Hindlimb muscle (tissue), 1 donor: ENCODE measurements at places on chromosomes 1 and 21.

DNA sequence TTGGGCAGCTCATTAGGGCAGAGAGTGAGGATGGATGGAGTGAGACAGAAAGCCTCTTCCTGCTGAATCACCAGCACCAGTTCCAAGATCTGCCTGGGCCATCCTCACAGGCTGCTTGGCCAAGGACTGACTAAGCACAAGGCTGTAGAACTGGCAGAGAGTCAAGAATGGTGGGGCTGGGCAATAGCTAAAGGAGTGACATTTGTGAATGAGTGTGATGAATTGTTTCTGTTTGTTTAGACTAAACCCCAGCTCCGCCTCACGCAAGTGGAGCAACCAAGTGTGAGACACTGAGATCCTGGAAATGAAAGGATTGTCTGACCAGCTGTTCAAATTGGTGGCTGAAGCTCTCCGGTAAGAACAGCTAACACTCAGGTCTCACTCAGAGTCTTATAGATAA is 38.6 kb downstream of the BRINP2 start:
- peak; percentile 9 for DNase-seq

GRCh38 chr1:41380979-41381691 is 19.9 kb downstream of the FOXO6 start:
- no peak for DNase-seq

GRCh38 chr21:35226328-35226727 is 177.2 kb upstream of the RUNX1 start:
- DNase-seq, result no peak

- DNase-seq, result no peak
Observed at GRCh38 chr21:45102391-45102932, 28.1 kb downstream of the ADARB1 start.

GRCh38 chr1:30012455-30013440 is 710.6 kb downstream of the MATN1 start:
- DNase-seq, result no peak

GRCh38 chr1:169326956-169327268 is 40.7 kb downstream of the NME7 start:
- no peak for DNase-seq

DNA sequence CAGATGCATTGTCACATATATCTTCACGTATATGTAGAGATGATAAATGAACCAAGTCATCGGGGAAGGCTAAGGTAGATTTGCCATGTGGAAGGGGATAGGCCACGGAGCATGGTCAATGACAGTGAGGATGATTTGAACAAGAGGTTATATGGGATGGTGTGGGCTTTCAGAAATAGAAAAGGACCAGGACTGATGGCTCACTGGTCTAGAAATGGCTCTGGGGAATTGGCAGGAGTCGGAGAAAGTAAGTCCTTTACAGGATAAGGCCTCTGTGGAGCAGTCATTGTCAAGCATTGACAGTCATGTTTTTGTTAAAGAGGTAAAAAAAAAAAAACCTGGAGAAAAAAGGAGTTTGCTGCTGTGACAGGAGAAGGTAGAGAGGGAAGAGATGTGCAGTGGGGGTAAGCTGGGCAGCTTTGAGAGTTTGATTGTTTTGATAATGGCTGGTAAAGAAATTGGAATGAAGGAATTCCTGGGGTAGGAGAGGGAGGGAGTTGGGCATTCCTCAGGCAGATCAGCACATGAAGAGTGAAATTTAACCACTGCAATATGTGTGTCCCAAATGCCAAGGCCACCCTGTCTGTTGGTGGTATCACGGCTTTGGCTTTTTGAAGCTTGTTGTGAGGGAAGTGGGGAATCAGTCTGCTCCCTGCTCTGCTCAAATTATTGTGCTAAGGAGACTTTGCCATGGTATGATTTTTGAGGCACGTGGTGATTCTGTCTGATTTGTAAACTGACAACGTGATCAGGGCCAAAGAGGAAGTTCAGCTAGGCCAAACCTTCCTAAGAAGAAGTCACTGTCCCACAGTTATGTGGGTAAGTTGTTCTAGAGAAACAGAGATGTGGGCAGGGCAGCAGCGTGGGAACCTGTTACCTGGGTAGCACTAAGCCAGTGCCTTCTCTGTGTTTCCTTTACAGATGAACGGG is 26.0 kb downstream of the MACF1 start:
- DNase-seq, result no peak

- DNase-seq, result no peak
Observed at GRCh38 chr1:196309386-196309785, 298.9 kb downstream of the KCNT2 start.

DNA sequence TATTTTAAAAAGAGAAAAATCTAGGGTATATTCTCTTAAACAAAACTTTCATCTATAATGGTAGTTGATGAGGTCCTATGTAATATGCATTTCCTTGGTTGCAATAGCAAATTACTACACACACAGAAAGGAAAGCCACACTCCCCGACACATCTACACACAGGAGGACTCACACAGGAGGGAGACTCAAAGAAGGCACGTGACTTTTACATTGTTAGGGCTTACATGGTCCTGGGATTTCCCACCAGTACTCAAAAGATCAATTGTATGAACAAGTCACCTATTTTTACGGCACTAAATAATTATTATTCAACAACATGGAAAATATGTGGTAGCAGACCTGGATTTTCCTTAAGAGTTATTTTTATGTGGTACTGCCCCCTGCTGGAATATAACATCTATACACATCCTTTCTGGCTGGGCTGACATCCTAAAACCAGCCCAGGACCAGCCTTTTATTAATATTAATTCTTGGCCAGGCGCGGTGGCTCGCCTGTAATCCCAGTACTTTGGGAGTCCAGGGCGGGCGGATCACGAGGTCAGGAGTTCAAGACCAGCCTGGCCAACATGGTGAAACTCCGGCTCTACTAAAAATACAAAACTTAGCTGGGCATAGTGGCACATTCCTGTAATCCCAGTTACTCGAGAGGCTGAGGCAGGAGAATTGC is 33.9 kb upstream of the LGALS8 start:
- DNase-seq, result peak; percentile 32

DNA sequence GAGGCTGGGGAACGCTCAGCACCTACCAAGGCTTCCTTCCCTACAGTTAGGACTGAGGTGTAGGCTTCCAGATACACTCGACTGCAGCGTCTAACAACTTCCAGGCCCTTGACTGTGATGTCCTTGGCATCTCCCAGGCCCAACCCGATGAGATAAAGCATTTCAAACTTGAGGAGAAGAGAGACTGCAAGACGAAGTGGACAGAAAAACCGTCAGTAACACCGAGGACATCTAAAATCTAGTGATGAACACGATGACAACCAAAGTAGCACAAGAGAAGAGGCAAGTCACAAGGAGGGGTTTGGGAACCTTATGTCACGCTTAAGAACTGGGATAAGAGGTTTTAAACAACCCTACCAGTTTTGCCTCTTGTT is 314 bp downstream of the DPH5 start:
- DNase-seq, result no peak

DNA sequence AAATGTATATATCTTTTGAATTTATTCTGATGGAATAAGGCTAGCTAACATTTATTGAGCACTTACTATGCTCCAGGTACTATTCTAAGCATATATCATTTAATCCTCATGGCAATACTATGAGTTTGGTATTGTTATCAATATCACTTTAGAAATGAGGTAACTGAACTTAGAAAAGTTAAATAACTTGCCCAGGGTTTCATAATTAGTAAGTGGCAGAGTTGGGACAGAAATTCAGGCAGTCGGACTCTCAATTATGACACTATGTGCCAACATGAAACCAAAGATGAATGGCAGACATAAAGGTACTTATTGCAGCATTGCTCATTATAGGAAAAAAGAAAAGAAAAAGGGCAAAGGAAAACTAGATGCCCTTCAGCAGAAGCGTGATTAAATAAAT is 48.2 kb downstream of the RAB3GAP2 start:
- DNase-seq, result no peak

DNA sequence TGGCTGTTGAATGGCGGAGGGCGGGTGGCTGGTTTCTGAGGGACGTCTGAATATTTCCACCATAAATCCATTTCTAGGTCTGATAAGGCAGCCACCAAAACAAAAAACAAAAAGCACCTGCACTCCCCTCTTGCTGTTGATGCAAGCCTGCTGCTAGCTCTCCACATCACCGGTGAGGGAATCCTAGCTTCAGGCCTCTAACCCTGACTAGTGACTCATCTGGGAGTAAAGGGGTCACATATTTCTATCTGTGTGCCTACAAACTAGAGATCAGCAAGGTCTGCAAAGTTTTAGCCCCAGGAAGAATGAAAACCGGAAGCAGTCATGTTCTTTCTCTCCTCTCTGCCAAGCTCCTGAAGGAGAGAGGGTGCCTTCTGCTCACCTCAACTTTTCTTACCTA is 10.3 kb upstream of the ERMAP start:
- DNase-seq, result no peak

GRCh38 chr1:16088996-16089395 is 15.5 kb upstream of the FAM131C start:
- DNase-seq, result no peak

GRCh38 chr1:6004412-6005123 is 12.3 kb upstream of the NPHP4 start:
- DNase-seq, result no peak

DNA sequence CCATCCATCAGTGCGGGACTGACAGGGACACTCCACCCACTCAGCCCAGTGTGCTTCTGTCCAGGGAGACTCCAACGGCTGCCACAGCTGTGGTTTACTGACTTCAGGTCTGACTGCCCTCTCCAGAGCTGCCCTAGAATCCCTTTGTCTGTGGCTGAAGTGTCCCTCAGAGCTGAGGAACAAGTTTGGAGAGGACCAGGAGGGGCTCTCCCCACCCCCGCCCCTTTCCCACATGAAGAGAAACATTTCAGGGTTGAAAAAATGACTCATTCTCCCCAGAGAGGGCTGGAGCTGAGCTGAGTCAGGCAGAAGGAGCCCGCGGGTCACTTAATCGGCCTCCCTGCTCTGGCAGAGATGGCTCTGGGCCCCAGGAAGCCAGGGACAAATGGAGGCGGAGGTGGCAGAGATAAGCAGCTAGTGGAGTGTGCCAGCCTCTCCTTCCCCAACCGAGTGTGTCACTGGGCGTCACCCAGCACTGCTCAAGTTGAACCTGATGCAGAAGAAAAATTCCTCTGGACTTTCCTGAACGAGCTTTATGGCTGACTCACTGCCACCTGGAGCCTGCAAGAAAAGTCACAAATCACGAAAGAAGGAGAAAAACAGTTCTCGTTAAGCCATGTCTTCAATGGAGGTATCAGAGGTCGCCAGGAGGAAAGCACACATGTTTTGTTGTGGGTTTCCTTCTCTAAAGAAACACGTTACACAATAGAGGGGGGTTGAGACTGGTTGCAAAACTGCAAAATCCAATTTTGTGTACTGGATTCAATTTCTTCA is 34.3 kb upstream of the ECE1 start:
- DNase-seq, result peak; percentile 72

DNA sequence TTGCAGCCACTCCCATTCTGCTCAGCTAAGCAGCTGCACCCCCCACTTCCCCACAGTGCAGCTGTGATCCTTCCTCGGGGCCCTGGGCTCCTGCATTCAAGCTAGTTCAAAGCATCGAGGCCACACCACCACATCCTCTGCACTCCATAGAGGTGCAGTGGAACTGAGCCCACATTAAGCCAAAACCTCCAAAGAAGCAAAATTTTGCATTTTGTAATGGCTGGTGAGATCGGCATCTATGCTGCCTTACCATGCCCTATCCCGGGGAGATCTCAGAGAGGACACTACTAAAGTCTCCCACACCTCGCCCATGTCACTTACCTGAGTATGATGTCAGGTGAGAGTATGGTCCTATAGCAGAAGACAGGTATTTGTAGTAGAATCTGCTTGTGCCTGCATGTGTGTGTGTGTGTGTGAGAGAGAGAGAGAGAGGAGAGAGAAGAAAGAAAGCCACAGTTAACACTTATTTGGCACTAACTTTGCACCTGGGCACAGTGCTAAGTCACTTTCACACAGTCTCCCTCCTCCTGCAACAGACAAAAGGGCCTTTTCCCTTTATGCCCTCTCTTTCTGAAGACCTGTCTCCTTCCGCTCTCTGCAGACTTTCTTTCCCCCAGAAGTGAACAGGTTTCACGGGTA is 89.8 kb downstream of the KIF14 start:
- DNase-seq, result no peak

DNA sequence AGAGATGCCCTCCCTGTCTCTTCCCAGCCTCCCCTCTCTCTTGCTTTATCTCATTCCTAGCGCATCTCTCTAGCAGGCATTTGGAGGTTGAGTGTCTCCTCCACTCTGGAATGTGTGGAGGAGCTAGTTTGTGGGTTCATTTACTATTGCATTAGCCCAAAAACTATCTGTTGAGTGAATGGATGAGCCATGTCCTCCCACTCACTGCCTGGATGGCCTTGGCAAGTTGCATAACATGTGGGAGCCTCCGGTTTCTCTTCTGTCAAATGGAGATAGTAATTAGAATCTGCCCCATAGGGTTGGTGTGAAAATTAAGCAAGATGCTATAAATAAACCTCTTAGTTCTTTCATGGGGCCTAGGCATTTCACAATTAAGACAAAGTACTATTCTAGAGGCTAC is 181.8 kb downstream of the KAZN start:
- no peak for DNase-seq

DNA sequence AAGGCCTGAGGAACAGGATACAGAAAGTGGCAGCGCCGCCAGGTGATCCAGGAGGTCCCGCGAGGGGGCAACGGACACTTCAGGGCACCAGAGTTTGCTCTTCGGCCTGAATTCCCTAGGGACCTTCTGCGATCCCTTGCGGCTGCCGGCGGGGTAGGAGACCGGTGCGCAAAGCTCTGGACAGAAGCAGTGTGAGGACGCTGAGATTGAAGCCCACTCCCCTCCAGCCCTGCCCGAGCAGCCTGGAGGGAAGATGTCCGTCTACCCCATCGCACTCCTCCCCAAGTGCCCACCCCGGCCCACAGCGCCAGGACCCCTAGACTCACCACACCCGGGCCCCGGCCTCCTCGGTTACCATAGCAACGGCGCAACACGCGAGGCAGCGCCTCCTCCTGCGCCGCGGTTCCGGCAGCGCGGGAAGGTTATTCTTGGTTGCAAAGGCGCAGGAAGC is at the start of gene ANKRD45:
ANKRD45 (minus strand) TSS at position 361 of the 451 bp plus-strand sequence. CDS start 10,433 bp downstream, outside the sequence.
- peak; percentile 29 for DNase-seq

- DNase-seq, result peak; percentile 57
Observed at GRCh38 chr1:62508187-62508758, 71.4 kb downstream of the USP1 start.

DNA sequence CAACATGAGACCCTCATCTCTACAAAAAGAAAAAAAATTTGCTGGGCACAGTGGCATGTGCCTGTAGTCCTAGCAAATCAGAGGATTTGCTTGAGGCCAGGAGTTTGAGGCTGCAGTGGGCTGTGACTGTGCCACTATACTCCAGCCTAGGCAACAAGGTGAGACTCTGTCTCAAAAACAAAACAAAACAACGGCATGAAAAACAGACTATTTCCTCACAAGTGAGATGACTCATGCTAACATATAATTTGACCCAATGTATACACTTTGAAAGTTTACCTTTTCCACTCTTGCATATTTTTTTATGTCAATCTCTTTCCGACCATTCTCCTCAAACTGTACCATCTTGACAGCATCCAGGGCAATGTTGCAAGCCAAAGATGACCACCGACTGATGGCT is 17.5 kb downstream of the CCT3 start:
- DNase-seq, result no peak

DNA sequence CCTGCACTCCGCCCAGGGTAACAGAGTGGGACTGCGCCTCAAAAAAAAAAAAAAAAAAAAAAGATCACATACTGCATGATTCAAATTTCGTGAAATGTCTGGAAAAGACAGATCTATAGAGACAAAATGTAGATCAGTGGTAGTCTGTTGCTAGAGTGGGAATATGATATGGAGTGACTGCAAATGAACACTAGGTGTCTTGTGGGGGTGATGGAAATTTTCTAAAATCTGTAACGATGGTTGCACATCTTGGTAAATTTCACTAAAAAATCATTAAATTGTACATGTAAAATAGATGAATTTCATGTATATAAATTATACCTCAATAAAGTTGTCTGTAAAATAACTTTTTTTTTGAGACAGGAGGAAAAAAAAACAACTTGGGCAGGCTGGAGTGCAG is 5.5 kb downstream of the AIDA start:
- no peak for DNase-seq
